ENCODE measurements at places on chromosomes 7 and 10.
A peak's percentile ranks its signal among the peaks of the same experiment; 100 is the strongest.

- peak; percentile 45 for DNase-seq
These were observed 71.7 kb upstream of the ADAM12 start for GRCh38 chr10:126459878-126460481.

- no peak for DNase-seq
These were observed 46.3 kb downstream of the LRMDA start for GRCh38 chr10:75477680-75478079.

- no peak for DNase-seq
These were observed 1.7 kb upstream of the ST7 start for GRCh38 chr7:116951366-116952292.

DNA sequence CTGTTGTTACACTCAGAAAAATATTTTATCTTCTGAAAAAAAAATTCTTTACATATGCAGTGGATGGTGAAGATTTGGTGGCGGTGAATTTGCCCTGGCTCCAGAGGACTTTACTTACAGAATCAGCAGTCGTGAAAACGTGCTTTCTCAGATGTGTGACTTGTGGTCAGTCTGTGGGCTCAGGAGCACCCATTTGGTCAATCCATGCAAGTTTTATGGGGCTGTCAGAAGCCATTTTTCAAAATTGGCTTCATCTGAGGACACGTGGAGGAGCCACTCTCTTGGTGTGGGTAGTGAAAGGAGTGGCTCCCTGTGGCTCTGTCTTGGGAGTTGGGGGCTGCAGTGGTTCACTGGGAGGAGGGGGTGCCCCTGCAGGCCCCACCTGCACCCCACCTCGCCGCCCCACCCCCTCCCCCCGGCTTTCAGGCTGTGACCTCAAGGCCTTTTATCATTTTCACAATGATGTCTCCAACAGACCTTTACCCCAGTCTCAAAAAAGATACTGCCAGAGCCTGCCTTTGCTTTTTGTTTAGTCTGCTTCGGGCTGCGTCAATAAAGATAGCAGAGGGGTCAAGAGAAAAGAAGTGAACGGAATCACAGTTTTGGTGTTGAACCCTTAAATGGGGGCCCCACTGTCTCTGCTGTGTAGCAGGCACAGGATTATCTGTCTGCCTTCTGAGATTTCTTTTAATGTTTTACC, 137.4 kb downstream of the MGMT start:
- no peak for DNase-seq

DNA sequence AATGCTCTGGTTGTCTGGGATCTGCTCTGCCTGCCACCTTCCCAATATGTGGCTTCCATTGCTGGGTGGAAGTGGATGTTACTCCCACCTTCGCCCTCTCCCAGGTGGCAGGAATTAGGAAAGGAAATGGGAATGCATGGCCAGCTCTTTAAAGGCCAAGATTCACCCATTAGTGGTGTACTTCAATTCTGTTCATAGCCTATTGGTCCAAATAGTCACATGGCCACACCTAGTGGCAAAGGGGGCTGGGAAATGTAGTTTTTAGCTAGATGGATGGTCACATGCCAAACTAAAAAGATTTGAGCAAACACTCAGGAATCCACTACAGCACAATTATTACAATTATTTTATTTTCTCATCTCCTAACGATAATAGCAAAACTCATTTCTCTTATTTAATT, 135.1 kb downstream of the NPY start:
- DNase-seq: no peak

GRCh38 chr7:142334236-142334635, 76.4 kb upstream of the PRSS58 start:
- no peak for DNase-seq

GRCh38 chr10:116215651-116216050, 57.4 kb downstream of the GFRA1 start:
- DNase-seq: no peak

GRCh38 chr10:48725708-48726107, 41.0 kb downstream of the WDFY4 start:
- no peak for DNase-seq

DNA sequence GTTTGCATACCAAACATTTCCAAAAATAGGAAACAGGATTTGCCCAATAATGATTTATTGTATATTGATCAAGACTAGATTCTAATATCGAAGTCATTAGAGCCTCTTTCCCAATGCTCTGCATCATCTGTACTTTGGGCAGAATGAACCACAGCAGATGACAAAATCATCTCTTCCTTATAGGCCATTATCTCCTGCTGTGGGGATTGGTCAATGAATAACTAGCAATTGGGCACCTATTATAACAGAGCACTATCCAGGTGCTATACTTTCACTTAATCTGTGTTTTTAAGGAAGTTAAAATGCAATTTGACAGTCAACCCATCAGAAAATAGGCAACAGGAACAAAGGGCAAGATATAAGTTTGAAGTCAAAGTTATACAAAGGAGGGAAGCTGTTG, 290.3 kb downstream of the AHR start:
- DNase-seq: no peak

- no peak for DNase-seq
These were observed 248.7 kb downstream of the NEBL start for GRCh38 chr10:20648263-20648874.

GRCh38 chr7:127959770-127960169, 71.5 kb downstream of the LRRC4 start:
- no peak for DNase-seq

DNA sequence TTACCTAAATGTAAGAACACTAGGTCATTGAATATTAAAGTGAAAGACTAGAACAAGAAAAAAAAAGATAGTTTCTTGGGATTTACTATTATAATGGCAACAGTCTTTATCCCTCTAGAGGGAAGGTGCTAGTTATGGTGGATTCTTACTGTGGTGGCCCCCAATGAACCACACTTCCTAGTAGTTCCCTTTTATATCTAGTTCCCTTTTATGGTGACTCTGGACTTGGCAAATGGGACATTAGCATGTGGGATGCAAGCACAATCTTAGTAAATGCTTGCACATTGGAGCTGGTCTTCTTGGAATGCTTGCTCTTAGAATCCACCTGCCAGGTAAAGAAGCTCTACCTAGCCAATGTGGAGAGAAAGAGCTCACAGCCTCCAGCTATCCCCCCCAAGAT, 430.2 kb downstream of the LRMDA start:
- no peak for DNase-seq

DNA sequence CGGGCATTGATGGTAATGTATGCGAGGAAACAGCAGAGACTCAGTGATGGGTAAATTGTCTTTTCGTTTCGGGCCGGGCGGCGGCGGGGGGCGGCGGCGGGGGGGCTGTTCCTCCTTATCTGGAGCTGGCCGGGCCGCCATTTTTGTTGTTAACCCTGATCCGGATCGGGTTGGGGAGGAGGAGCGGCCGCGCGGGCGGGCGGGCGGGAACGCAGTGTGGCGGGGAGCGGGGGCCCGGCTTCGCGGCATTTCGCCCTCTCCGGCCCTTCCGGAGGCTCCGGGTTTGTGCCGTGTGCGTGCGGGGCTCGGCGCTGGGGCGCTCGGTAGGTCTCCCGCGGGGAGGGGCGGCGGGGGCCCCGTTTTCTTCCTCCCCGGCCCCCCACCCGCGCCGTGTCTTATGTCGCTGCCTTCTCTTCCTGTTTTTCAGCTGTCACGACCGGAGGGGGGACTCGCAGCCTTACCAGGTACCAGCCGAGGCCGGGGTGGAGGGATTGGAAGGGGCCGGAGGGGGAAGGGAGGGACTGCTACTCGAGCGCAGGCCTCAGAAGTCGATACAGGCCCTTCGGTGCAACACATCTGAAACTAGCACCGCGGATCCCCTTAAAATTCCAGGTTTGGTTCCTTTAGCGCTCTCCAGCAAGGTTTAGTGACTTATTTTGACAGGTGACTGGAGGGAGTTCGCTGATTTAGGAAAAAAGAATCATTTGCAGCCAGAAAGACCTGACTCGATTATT, 820 bp downstream of the WAC start:
- peak; percentile 44 for DNase-seq

DNA sequence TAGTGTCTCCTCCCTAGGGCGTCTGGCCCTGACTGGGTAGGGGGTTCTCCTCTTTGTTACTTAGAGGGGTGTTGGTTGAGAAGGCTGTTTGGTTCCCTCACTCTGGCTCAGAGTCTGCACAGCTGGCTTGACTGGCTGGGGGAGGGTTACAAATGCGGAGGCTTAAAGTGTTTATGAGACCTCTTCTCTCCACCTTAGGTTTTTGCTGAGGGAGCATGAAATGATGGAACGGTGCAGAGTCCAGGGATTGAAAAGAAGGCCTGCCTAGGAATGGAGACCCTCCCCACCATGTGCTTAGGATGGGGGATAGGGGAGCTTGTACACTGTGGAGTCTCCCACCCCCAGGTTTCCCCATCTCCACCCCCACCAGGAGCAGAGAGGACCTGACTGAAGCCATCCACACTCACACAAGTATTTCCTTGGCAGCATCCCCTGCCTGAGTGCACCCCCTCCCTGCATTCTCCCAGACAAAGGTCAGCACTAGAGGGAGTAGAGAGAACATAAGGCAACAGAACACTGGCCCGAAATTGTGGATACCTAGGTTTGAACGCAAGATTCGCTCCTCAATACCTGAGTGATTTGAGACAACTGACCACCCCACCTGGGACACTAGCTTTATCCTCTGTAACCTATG, 1.7 kb upstream of the LDB1 start:
- DNase-seq: no peak

GRCh38 chr7:141074162-141074991, 513 bp downstream of the TMEM178B start:
- DNase-seq: no peak

GRCh38 chr10:21194510-21194993, 297.4 kb upstream of the NEBL start:
- DNase-seq: no peak

DNA sequence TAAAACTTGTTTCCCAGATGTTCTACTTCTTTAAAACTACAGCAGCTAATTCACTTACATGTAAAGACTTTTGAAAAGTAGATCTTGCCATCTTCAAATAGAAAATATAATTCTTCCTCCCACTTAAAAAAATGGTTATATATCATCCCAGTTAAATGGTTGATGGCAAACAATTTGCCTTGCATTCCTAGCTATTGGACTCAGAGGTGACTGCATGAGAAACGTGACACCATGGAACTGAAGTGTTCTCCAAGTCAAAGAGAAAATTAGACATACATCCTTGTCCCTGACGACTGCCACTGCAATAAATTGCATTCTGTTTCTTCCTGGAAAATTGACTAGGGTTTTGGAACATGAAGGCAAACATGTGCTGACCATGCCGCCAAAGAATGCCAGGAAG, 95.0 kb upstream of the POM121L12 start:
- DNase-seq: no peak

DNA sequence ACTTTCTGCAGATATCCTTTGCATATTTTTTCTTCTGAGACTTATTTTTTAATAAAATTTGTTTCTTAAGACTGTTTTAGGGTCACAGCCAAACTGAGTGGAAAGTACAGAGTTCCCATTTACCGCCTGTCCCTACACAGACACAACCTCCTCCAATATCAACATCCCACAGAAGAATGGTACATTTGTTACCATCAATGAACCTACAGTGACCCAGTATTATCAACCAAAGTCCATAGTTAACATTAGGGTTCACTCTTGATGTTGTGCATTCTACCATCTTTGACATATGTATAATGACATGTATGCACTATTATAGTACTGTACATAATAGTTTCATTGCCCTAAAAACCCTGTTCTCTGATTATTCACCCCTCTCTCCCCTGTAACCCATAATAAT, 14.6 kb upstream of the REEP3 start:
- DNase-seq: no peak

DNA sequence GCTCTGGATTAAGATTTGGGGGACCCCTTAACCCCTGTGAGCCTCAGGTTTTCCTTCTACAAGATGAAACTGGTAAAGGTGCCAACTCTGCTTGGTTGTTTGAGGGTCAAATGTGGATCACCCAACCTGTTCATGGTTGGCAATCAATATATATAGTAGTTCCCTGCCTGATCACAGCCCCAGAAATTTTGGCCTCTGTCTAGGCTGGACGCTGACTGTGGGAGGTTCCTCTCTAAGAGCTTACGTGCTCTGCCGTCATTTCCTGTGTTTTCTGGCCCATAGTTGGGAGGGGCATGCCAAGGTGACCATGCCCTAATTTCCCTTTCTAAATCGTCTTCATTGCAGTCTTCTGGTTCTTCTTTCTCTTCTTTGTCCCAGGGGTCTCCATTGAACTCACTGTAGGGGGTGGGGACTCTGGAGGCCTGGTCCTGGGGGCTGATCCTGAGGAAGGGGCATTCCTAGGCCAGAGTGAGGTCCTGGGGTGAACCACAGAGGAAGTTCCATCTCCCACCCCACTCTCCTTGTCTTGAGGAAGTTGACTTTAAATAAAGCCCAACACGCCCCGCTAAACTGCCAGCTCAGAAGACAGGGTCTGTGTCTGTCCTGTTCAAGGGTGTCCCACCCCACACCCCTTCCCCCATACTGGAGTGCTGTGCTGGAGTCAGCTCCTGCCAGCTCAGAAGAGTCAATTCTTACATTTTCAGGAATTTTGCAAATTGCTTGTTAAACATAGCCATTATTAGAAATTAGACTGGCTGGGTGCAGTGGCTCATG, 98.9 kb upstream of the SDK1 start:
- DNase-seq: no peak

GRCh38 chr7:127877951-127878350, 153.3 kb downstream of the LRRC4 start:
- no peak for DNase-seq

DNA sequence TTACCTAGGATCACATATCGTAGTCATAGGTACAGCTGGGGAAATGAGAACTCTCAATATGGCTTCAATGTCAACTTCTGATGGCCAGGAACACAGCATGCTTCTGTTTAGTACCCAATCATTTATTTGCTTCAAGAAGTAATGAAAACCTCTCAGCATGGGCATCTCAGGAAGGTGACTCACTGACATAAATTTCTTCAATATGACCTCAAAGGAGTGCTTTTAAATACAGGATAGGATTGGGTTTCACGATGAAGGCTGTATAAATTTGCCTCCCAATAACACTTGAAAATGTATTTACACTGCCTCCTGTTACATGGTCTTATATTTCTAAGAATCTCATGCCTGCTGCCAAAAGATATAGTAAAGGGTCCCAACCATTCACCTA, 15.1 kb downstream of the ITGA8 start:
- no peak for DNase-seq

GRCh38 chr7:72098807-72099580, 313.1 kb downstream of the CALN1 start:
- peak; percentile 70 for DNase-seq
